ENCODE measurements at places on chromosomes 3 and 15.

- no peak for DNase-seq
Observed at GRCh38 chr15:80107774-80108173, 45.0 kb upstream of the FAH start.

- no peak for DNase-seq
Observed at GRCh38 chr3:8784676-8785435, 15.4 kb upstream of the OXTR start.

- DNase-seq: no peak
Observed at GRCh38 chr3:152969557-152970300, 134.8 kb downstream of the P2RY1 start.

- no peak for DNase-seq
Observed at GRCh38 chr3:129793319-129793718, 100.2 kb downstream of the TMCC1 start.

GRCh38 chr3:45143673-45144671 is 2.2 kb downstream of the CDCP1 start:
- DNase-seq: no peak

GRCh38 chr3:11464356-11464755 is 179.4 kb downstream of the VGLL4 start:
- DNase-seq: no peak

DNA sequence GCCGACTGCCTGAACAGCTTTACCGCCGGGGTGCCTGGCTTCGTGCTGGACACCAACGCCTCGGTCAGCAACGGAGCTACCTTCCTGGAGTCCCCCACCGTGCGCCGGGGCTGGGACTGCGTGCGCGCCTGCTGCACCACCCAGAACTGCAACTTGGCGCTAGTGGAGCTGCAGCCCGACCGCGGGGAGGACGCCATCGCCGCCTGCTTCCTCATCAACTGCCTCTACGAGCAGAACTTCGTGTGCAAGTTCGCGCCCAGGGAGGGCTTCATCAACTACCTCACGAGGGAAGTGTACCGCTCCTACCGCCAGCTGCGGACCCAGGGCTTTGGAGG is 815 bp downstream of the SPINT1 start:
- DNase-seq: no peak

DNA sequence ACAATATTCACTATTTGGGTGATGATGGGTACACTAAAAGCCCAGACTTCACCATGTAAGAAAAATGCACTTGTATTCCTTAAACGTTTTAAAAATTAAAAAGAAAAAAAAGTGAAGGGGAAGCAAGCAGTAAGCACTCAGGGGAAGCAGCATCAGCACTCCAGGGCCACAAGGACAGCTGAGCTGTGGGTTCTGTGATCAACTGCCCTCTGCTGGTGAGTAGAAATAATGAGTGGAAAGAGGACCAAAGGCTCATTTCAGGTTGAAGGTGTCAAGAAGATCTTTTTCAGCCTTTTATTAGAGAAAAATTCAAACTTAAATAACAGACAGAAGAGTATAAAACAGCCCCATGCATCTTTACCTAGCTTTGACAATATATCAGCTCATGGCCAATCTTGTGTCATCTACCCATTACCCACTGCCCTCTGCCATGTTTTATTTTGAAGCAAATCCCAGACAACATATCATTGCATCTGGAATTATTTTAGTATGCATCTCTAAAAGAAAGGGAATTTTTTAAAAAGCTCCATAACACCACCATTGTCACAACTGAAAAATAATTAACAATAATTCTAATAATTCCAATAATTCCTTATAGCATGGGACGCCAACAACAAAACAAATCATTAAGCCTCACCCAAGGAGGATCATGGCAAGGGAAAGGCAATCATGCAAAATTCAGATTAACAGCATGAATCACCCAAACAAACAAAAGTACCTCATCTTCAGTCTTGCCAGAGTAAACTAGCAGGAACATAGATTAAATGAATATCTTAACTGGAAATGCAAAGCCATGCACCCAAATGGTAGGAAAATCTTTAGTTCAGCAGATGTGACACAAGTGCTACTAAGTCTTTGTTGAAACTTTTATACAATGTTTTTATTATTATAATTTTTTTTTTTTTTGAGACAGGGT is 42.5 kb downstream of the TAMM41 start:
- DNase-seq: peak; percentile 40

DNA sequence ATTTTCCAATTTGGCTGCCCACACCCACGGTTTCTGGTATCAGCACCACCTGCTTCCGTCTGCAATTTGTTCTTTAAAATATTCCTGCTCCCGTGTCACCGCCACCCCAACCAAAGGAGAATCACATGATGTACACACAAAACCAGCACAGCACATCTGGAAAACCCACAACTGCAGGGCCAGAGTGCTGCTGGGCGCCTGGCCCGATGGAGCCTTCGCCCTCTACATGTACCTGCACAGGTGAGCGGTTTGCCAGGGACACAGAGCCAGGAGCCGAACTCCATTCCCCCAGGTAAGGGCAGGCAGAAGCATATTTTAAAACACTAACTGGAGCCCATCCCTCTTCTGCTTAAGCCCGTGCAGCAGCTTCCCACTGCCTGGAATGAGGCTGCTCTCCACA is 75.6 kb downstream of the ADAMTS17 start:
- no peak for DNase-seq

DNA sequence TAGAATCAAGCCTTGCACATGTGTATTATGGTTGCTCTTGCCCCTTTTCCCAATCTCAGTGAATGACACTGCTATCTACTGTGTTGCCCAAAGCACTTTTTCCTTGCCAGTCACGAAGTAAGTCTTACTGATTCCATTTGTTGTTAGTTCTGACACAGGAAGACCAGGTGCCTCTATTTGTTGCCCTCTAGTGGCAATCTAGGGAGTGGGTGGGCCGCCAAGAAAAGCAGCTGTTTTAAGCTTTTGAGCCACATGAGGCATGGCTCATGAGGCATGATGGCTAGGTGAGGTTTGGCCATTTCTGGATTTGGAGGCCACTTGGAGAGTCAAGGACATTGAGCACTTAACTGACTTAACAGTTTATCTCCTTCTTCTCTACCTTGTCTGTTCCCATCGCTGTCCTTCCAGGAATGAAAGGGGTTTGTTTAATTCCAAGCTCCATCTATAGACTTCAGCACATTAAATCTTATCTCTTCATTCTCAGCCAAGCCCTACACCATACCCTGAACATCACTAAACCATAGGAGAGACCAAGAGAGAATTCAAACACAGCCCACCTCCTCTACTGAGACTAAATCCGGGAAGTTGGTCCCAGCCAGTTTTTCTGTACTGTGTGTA is 103.1 kb downstream of the HCN4 start:
- no peak for DNase-seq

Data from amniotic stem cell (primary cell).